ENCODE measurements at places on chromosomes 6 and 20. TPM values are rescaled to one million over a fixed set of nuclear protein-coding genes. Genes with fewer than 3 reads are reported as not detected.

ENPP1 gene
- 9.1 TPM for total RNA-seq

E2F1 gene
- total RNA-seq, result 5.6 TPM

PSORS1C1 gene
- 15.8 TPM for total RNA-seq

DNA sequence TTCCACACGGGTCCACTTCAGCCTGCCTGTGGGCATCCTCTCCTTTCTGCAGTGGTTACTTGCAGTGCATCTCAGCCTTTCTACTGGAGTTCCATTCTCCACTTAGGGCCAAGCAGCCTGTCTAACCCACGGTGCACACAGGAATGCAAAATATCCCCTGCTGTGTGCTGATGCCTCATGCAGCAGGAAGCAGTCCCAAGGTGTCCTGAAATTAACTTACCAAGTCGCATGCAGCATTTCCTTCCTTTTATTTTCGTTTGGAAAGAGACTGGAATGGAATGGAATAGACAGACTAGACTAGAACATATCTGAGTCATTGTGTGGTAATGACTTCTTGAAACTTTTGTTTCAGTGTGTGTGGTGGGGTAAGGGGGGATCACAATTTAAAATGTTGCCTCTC is 25.9 kb upstream of the FOXQ1 start:
- H3K4me1 ChIP-seq, result peaks cover 3% of the 10 kb centered on the region
- H3K4me3 ChIP-seq, result no peak overlapping the region
- no peaks in the 10 kb centered on the region for H3K36me3 ChIP-seq
- no peak overlapping the region for H3K27ac ChIP-seq
- H3K27me3 ChIP-seq, result peaks cover 5% of the 10 kb centered on the region

DNA sequence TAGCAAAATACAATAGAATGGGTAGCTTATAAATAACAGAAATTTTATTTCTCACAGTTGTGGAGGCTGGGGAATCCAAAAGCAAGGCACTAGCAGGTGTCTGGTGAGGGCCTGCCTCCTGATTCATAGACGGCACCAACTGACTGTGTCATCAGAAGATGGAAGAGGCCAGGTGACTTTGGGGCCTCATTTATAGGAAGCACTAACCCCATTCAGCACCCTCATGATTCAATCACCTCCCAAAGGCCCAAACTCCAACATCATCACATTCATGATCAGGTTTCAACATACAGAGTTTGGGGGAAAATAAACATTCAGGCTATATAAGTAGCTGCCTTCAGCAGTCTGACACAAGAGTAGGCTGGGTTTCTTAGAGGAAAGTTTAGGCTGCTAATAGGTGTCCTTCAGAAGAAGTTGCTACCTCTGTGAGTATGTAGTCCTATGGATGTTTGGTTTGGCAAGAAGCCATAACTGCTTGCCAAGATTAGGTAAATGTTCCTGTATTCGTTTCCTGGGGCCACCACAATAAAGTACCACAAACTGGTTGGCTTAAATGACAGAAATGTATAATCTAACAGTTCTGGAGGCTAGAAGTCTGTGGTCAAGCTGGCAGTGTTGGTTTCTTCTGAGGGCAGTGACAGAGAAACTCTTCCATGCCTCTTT is 48.8 kb downstream of the NT5E start:
- no peaks in the 10 kb centered on the region for H3K4me1 ChIP-seq
- H3K27me3 ChIP-seq, result no peaks in the 10 kb centered on the region
- DNase-seq, result no peak
- no peak overlapping the region for H3K27ac ChIP-seq
- no peak overlapping the region for H3K4me3 ChIP-seq

GRCh38 chr6:154806804-154807203 is 73.6 kb downstream of the SCAF8 start:
- H3K36me3 ChIP-seq, result peaks cover 63% of the 10 kb centered on the region
- H3K4me3 ChIP-seq, result no peak overlapping the region
- H3K27ac ChIP-seq, result no peak overlapping the region
- H3K27me3 ChIP-seq, result no peaks in the 10 kb centered on the region
- DNase-seq, result no peak
- H3K4me1 ChIP-seq, result no peaks in the 10 kb centered on the region

DNA sequence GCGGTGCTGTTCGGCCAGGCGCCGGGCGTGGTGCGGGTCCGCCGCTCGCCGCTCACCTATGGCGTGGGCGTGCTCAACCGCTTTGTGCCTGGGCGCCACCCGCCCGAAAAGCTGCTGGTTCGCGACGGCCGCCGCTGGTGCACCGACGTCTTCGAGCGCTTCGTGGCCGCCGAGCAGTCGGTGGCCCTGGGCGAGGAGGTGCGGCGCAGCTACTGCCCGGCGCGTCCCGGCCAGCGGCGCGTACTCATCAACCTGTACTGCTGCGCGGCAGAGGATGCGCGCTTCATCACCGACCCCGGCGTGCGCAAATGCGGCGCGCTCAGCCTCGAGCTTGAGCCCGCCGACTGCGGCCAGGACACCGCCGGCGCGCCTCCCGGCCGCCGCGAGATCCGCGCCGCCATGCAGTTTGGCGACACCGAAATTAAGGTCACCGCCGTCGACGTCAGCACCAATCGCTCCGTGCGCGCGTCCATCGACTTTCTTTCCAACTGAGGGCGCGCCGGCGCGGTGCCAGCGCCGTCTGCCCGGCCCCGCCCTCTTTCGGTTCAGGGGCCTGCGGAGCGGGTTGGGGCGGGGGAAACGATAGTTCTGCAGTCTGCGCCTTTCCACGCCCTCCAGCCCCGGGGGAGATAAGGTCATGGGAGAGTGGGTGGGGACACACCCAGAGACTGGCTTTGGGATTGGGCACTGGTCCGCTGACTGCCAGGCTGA is 15.7 kb downstream of the ADISSP start:
- no peak overlapping the region for H3K27ac ChIP-seq
- no peak for DNase-seq
- H3K36me3 ChIP-seq, result peaks cover 23% of the 10 kb centered on the region

DNA sequence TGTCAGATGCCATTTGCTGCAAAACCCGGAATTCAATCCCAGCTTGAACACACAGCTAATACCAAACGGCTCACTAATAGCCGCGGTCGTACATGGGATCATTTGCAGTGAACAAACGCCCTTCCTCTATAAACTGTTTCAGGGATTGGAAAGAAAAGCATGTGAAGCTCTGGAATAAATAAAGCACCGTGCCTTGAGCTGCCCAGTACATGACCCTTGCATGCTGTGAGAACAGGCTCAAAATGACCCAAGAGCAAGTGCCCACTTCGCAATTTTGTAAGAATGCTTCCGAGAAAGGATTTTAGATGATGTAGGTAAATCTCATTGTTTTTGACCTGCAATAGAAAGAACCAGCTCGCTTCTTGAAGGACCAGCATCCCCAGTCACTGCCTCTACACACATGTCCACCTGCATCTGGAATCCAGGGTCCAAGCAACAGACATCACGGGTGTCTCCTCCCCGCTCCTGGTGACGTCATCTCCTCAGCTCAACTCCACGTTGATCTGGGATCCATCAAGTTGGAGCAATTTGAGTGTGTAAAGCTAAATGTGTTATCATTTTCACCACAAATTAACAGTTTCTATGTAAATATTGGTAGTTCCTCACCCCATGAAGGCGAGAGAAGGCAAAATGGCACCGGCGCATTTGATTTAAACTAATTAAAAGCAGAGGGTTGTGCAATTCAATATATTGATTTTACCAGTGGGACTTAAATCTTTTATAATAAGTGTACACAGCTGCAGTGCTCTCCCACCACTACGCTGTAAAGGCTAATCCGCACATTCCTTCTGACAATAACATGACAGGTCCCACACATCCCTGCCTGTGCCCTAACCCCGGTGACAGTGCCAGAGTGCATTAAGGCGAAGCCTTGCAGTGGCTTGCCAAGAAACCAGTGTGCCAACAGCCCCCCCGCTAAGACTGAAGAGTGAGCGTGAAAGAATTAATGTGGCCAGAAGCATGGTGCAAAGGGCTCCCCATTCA is 6.2 kb downstream of the BMP7 start:
- H3K27me3 ChIP-seq, result peaks cover 47% of the 10 kb centered on the region
- H3K4me1 ChIP-seq, result peaks cover 65% of the 10 kb centered on the region
- peak overlapping the region; percentile 25 for H3K27ac ChIP-seq
- H3K4me3 ChIP-seq, result no peak overlapping the region
- H3K36me3 ChIP-seq, result no peaks in the 10 kb centered on the region
- DNase-seq, result no peak

DNA sequence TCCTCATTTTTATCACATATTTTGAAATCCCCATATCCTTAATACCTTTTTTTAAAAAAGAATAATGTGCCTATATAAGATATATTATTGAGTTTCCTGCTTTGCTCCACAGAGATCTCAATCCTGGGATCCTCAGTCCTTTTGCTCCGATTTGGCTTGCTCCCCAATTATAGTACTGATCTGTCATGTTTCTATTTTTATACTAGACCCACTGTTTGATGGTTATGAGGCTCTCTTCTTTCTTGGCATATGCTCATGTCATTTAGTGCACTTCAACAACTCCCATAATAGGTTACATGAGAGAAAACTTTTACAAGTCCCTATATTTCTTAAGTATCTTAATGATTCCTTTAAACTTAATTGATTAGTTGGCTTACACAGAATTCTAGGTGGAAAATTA is 958.5 kb upstream of the EPHA7 start:
- no peak overlapping the region for H3K4me3 ChIP-seq
- DNase-seq, result no peak
- no peak overlapping the region for H3K27ac ChIP-seq
- no peaks in the 10 kb centered on the region for H3K4me1 ChIP-seq
- H3K27me3 ChIP-seq, result no peaks in the 10 kb centered on the region
- no peaks in the 10 kb centered on the region for H3K36me3 ChIP-seq

DNA sequence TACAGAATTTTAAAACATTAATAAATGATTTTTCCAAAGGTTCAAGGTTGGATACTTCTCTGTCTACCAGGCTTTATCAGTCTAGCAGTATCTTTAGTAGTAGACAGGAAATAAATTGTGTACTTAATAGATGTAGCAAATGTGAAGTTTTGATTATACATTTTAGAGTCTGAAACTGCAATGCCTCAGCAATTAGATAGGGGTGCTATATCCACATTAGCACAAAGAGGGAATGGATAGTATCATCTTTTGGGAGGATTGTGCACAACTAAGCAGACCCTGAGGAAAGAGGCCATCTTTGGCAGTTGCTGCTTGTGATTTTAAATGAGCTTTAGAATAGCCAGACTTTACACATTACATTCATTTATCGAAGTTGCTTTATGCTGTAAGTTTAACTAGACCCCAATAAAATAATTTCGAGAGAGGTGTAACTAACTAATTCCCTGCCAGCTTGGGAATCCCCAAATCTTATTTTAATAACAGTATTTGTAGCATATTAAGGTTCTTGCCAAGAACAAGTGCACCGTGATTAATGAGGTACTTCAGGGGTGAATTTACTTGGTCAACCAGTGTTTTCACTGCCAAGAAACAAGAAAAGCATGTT is 2.8 kb downstream of the KCNQ5 start:
- H3K4me1 ChIP-seq, result peaks cover 42% of the 10 kb centered on the region
- no peak for DNase-seq
- peaks cover 48% of the 10 kb centered on the region for H3K27me3 ChIP-seq
- no peak overlapping the region for H3K4me3 ChIP-seq

- DNase-seq, result no peak
- H3K27me3 ChIP-seq, result no peaks in the 10 kb centered on the region
- no peaks in the 10 kb centered on the region for H3K36me3 ChIP-seq
- H3K4me1 ChIP-seq, result no peaks in the 10 kb centered on the region
- H3K27ac ChIP-seq, result no peak overlapping the region
- no peak overlapping the region for H3K4me3 ChIP-seq
These were observed 20.7 kb upstream of the CGA start for GRCh38 chr6:87115402-87116135.

GRCh38 chr20:47330933-47331708 is 25.4 kb downstream of the ZMYND8 start:
- H3K27ac ChIP-seq, result peak overlapping the region; percentile 86
- H3K4me3 ChIP-seq, result no peak overlapping the region
- no peaks in the 10 kb centered on the region for H3K27me3 ChIP-seq
- no peaks in the 10 kb centered on the region for H3K36me3 ChIP-seq
- no peak for DNase-seq

GRCh38 chr6:16799279-16800193 is 38.3 kb upstream of the ATXN1 start:
- DNase-seq, result no peak
- no peaks in the 10 kb centered on the region for H3K36me3 ChIP-seq
- H3K27ac ChIP-seq, result no peak overlapping the region
- peaks cover 6% of the 10 kb centered on the region for H3K4me1 ChIP-seq
- H3K27me3 ChIP-seq, result no peaks in the 10 kb centered on the region

DNA sequence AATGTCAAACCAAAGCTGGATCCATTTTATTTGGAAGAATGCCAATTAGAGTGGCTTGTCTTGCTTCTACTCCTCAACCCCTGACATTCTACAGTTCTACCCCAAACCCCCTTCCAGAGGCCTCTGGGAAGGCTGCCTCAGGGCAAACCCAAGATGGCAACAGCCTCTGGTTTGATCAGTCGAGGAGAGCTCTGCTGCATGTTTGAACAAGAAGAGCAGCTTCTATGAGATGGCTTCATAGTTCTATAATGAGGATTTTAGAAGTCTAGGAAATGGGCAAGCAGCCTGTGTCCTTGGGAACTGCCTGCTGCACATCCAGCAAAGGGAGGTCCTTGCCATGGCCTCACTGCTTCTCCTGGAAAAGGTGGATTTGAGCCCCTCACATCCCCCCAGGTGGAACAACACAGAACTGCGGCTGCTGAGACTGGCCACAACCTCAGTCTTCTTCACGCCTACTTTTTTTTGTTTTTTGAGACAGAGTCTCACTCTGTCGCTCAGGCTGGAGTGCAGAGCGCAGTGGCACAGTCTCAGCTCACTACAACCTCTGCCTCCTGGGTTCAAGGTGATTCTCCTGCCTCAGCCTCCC is 37.9 kb downstream of the ZC3H12D start:
- H3K4me1 ChIP-seq, result peaks cover 16% of the 10 kb centered on the region
- no peak for DNase-seq
- H3K36me3 ChIP-seq, result no peaks in the 10 kb centered on the region
- H3K4me3 ChIP-seq, result no peak overlapping the region
- peaks cover 26% of the 10 kb centered on the region for H3K27me3 ChIP-seq

DNA sequence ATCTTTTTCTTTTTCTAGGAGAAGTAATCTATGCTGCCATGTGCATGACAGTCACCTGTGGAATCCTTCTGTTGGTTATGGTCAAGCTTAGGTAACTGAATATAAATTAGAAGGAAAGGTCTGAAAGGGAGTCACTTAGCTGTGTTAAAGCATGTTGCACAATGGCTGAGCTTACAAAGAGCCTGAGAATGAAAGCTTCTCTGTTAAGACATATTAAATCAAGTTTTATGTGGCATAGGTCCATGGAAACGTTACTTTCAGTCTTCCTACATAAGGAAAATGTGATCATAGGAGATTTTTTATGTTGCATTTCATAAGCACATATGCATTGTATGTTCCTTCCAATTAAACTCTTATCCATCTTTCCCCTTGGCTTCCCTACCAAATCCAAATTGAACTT is 72.1 kb downstream of the GFRAL start:
- H3K4me3 ChIP-seq, result no peak overlapping the region
- H3K27me3 ChIP-seq, result no peaks in the 10 kb centered on the region
- H3K4me1 ChIP-seq, result no peaks in the 10 kb centered on the region
- DNase-seq, result no peak
- H3K27ac ChIP-seq, result no peak overlapping the region

DNA sequence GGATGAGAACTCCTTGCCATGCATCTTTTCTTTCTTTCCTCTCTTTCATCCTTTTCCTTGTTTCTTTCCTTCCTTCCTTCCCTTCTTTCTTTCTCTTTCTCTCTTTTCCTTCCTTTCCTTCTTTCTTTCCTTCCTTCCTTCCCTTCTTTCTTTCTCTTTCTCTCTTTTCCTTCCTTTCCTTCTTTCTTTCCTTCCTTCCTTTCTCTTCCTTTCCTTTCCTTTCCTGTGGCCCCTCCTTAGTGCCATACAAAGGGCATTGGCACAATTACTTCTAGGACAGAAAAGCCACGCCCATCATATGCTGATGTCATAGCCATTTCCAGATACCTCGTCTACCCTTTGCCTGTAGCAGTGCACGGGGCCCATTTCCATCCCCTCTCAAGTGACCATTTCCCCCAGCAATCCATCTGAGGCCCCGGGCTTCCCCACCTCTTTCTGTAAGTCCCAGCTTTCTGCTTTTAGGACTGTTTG is 2.2 kb upstream of the CENPB start:
- H3K36me3 ChIP-seq, result peaks cover 3% of the 10 kb centered on the region
- no peak overlapping the region for H3K27ac ChIP-seq
- H3K27me3 ChIP-seq, result no peaks in the 10 kb centered on the region
- peaks cover 41% of the 10 kb centered on the region for H3K4me1 ChIP-seq

Data from suprapubic skin (tissue), 4 donors.